Omental fat pad (tissue), 4 donors: ENCODE measurements at places on chromosomes 6 and 20. TPM values are rescaled to one million over a fixed set of nuclear protein-coding genes. Genes with fewer than 3 reads are reported as not detected.
A peak's percentile ranks its signal among the peaks of the same experiment; 100 is the strongest.

The NT5E gene
- 19.9 TPM for total RNA-seq

- DNase-seq = peak; percentile 1
Observed at GRCh38 chr20:3887876-3888620, 1.1 kb upstream of the PANK2 start.

DNA sequence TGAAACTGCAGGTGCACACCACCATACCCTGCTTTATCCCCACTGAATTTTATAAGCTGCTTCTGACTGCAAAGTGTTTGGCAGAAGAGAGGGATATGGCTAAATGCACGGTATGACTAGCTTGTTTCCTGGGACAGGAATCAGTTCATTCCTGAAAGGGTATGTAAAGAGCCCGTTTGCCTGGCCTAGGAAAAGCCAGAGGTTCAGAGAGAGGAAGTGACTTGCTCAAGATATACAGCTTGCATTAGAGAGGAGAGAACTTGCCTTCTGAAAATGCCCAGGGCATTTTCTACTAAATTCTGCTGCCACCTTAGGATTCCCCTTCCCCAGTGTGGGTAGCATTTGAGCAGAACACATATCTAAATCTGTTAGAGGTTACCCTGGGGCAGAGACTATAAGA, 683 bp upstream of the GCNT2 start:
- DNase-seq = no peak

DNA sequence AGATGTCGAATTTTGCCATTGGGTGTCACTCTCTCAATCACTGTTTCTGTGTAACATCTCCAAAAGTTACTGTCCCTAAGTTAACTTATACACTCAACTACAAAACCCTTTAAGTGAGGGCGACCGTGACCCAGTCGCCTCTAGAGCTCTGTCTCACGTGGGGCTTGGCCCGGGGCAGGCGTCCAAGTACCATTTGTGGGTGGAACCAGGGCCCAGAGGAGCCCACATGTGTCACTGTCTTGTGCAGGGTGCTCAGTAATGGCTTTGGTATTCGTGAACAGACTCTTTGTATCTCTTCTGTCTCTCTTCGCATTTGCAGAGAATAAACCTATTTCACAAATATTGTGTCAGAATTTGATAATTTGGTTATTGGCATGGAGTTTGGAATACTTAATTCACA, 109.9 kb upstream of the THBS2 start:
- no peak for DNase-seq

The CDH22 gene
- total RNA-seq = 0.32 TPM

DNA sequence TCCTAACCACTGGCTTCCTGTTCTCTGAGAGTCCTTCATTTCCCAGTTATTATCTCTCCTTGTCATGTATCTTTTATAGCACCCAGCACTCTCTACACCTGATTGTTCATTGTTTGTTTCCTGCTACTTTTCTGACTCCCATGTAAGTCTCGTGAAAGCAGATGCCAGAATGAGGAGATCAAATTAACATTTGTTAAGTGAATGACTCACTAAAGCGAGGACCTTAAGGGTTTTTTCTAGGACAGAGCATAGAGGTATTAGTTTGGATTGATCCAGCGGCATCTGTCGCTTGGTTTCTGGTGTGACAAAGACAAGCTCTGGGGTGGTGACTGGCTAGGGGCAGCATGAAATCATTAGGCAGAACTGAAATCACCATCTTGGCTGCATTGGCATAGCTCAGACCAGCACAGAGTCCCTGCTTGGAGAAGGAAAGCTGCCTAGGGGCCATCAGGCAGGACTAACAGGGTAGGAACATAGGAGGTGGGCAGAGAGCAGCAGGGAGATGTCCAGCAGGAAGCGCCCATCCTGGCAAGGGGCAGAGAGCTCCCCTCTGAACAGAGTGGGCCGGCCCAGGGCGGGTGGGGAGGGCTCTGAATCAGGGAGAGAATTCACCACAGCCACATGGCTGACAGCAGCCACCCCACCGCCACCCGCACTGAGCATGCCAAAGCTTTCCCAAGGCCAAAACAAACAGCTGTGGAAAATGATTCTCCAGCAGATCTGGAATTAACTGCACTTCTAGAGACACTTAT, 97.1 kb upstream of the CEP85L start:
- DNase-seq = no peak

- no peak for DNase-seq
Observed at GRCh38 chr6:11263291-11263775, 30.9 kb upstream of the NEDD9 start.

The FITM2 gene
- total RNA-seq = 20.9 TPM

GRCh38 chr20:41004531-41005360, 23.9 kb upstream of the TOP1 start:
- DNase-seq = no peak

The PRPF6 gene
- total RNA-seq = 34.7 TPM

The ULBP1 gene
- total RNA-seq = 0.37 TPM

GRCh38 chr20:52975803-52976531, 3.8 kb downstream of the TSHZ2 start:
- no peak for DNase-seq

GRCh38 chr6:132651062-132651461, 7.9 kb downstream of the TAAR1 start:
- no peak for DNase-seq

The HRH3 gene
- not detected for total RNA-seq

GRCh38 chr20:38789503-38790199, 15.8 kb upstream of the PPP1R16B start:
- DNase-seq = no peak

DNA sequence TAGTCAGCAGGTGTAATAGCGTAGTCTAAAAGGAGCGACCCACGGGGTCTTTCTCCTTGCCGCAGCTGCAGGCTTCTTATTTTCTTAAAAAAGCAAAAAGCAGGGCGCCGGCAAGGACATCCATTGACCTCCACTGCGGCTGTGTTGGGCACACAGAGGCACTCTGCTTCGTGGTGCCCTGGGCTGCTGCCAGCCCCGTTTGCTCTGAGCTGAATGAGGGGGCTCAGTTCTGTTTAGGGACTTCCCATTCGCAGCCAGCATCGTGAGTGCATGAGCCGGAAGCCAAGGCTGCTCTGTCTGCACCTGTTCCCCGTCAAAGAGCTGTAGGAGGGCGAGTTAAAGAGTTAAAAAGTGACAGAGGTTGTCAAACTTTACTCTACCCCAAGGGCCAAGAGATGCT, 1.7 kb upstream of the SLC22A2 start:
- no peak for DNase-seq

The BANF2 gene
- total RNA-seq = not detected

The GSTA2 gene
- not detected for total RNA-seq

GRCh38 chr6:75458895-75459294, 34.7 kb downstream of the FILIP1 start:
- no peak for DNase-seq

- no peak for DNase-seq
Observed at GRCh38 chr6:42333612-42334011, 116.0 kb upstream of the MRPS10 start.

DNA sequence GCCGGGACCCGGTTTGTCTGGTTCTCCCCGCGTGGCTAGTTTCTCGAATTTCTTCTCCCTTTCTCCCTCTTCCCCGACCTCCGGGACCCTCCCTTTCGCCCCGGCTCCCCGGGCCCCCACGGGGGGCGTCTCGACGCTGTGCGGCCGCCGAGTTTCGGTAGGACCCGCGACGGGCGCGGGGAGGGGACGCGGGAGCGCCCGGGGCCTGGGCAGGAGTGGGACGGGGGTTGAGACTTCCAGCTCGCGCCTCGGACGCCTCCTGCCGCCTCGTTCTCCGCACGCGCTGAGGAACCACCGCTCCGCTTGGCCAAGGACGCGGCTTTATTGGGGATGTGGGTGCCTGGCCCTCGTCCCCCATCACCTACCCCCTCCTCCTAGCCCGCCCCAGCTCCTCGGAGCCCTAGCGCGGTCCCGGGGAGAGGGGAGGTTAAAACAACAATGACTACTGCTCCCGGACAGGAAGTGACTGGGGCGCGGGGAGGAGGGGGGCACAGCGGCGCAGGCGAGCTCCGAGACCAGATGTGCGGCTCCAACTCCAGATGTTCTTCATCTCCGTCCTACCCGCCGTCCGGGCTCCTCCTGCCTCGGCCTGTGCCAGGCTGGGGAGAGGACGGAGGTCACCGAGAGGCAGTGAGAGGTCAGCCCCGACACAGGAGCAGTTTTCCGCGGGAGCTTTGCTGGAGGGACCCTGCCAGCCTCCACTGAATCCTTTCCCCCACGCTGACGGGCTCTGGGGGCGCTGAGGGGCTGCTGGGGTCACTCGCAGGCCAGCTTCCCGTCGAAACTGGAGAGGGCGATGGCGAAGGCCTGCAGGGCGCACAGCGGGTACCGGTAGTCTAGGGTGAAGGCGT, 917 bp upstream of the TEAD3 start:
- no peak for DNase-seq

GRCh38 chr6:131923356-131923755, 27.8 kb downstream of the CCN2 start:
- DNase-seq = peak; percentile 29

The C6orf141 gene
- 5.1 TPM for total RNA-seq

DNA sequence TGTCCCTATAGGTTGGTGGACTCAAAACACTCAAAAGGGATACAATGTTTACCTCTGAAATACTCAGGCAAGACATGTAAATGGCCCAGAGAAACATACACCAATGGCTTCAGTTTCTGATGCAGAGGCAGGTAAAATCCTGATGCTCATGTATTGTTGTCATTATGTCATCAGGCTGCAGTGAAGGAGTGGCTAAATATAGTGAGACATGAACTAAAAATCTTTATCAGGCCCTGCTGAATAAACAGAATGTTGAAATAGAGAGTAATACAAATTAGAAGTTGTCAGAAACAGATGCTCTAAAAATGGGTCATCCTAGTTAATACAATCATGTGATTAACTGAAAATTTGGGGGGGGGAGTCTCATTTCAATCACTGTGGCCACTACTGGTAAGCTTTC, 20.4 kb downstream of the PTPRK start:
- DNase-seq = no peak

The BPI gene
- total RNA-seq = not detected

The SLC22A3 gene
- 12.2 TPM for total RNA-seq

The PNISR gene
- total RNA-seq = 94.9 TPM

- DNase-seq = no peak
Observed at GRCh38 chr6:167103041-167103891, 19.6 kb upstream of the CCR6 start.

The APOBEC2 gene
- not detected for total RNA-seq
